ENCODE measurements at places on chromosomes 12 and 14. TPM values are rescaled to one million over a fixed set of nuclear protein-coding genes. Genes with fewer than 3 reads are reported as not detected.

DNAH10 gene
- 1.0 TPM for total RNA-seq

- no peak for DNase-seq
- H3K4me3 ChIP-seq, result no peak overlapping the region
- peaks cover 10% of the 10 kb centered on the region for H3K4me1 ChIP-seq
- no peaks in the 10 kb centered on the region for H3K27me3 ChIP-seq
- no peaks in the 10 kb centered on the region for H3K36me3 ChIP-seq
Observed at GRCh38 chr12:93762059-93762719, 85.0 kb downstream of the CRADD start.

RNASE3 gene
- total RNA-seq, result not detected

SCN8A gene
- 8.1 TPM for total RNA-seq

- H3K27me3 ChIP-seq, result peaks cover 2% of the 10 kb centered on the region
- no peak overlapping the region for H3K4me3 ChIP-seq
- no peak for DNase-seq
- H3K36me3 ChIP-seq, result peaks cover 22% of the 10 kb centered on the region
Observed at GRCh38 chr14:71739273-71739990, 192.8 kb upstream of the RGS6 start.

- no peak overlapping the region for H3K4me3 ChIP-seq
- H3K27ac ChIP-seq, result no peak overlapping the region
- H3K27me3 ChIP-seq, result no peaks in the 10 kb centered on the region
- no peaks in the 10 kb centered on the region for H3K4me1 ChIP-seq
- DNase-seq, result no peak
- peaks cover 2% of the 10 kb centered on the region for H3K36me3 ChIP-seq
Observed at GRCh38 chr12:98983647-98984046, 338.6 kb downstream of the APAF1 start.

CLBA1 gene
- total RNA-seq, result 20.8 TPM

ART4 gene
- total RNA-seq, result 0.29 TPM

DNA sequence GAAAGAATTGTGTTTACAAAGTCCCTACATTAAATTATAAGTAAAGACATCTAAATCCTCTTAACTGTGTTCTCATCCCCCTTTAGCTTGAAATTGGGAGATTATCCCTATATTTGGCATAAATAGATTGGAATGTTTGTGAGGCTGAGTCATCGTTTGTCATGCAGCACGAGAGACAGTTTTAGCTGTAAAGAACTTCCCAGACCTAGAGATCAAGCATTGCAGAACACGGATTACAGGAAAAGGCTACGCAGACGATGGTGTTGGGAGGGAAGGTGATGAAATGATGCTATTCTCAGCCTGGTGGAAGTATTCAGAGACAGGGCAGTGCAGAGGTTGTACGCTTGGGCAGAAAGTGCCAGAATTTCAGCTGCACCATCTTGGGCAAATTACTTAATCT, 93.8 kb downstream of the PTPRB start:
- no peak for DNase-seq
- no peak overlapping the region for H3K27ac ChIP-seq
- no peak overlapping the region for H3K4me3 ChIP-seq

NID2 gene
- total RNA-seq, result 3.3 TPM

DNA sequence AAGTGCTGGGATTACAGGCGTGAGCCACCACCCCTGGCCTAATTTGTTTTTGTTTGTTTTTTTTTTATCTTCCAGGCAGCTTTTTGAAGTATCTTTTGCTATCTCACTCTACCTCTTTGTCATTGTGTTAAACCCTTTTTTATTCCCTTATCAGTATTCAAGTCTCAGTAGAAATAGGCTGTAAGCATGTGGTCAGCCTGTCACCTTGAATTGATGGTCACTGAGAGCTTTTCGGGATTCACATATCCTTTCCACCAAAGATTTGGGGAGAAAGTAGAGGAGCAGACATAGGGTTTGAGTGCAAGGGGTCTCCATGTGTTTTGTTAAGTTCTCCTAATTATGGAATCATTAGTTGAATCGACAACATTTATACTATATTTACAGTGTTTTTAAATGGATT, 36.4 kb downstream of the TMPO start:
- no peak overlapping the region for H3K27ac ChIP-seq
- no peak for DNase-seq
- H3K36me3 ChIP-seq, result peaks cover 28% of the 10 kb centered on the region
- H3K27me3 ChIP-seq, result no peaks in the 10 kb centered on the region
- no peak overlapping the region for H3K4me3 ChIP-seq
- no peaks in the 10 kb centered on the region for H3K4me1 ChIP-seq

- H3K36me3 ChIP-seq, result no peaks in the 10 kb centered on the region
- H3K4me3 ChIP-seq, result no peak overlapping the region
- no peak for DNase-seq
- H3K27me3 ChIP-seq, result peaks cover 51% of the 10 kb centered on the region
- no peaks in the 10 kb centered on the region for H3K4me1 ChIP-seq
- H3K27ac ChIP-seq, result no peak overlapping the region
Observed at GRCh38 chr12:112810235-112810917, 18.8 kb downstream of the RPH3A start.

LPAR5 gene
- total RNA-seq, result 0.27 TPM

DNA sequence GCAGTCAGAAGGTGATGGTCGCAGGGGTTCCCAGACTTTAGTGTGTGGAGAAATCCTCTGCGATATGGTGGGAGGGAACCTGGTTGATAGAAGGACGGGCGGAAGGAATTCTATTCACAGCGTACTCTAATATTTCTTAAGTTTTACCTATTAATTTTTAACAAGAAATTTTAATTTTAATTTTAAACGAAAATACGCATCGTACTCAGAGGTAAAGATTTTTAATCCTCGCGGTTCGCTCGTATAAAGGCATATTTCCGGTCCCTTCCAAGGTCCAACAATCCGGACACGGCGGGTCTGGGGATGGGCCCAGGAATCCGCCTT, 338 bp upstream of the SLC48A1 start:
- DNase-seq, result no peak
- H3K4me1 ChIP-seq, result peaks cover 7% of the 10 kb centered on the region
- H3K27me3 ChIP-seq, result peaks cover 4% of the 10 kb centered on the region
- no peaks in the 10 kb centered on the region for H3K36me3 ChIP-seq
- peak overlapping the region; percentile 83 for H3K4me3 ChIP-seq
- H3K27ac ChIP-seq, result peak overlapping the region; percentile 86

GRCh38 chr12:109192358-109192757, 76.0 kb downstream of the ACACB start:
- peaks cover 12% of the 10 kb centered on the region for H3K36me3 ChIP-seq
- no peaks in the 10 kb centered on the region for H3K4me1 ChIP-seq
- no peak for DNase-seq
- no peaks in the 10 kb centered on the region for H3K27me3 ChIP-seq
- no peak overlapping the region for H3K27ac ChIP-seq

- peaks cover 17% of the 10 kb centered on the region for H3K4me1 ChIP-seq
- H3K36me3 ChIP-seq, result no peaks in the 10 kb centered on the region
- H3K27me3 ChIP-seq, result peaks cover 26% of the 10 kb centered on the region
- no peak overlapping the region for H3K4me3 ChIP-seq
Observed at GRCh38 chr12:452667-453210, 7.0 kb upstream of the B4GALNT3 start.

DNA sequence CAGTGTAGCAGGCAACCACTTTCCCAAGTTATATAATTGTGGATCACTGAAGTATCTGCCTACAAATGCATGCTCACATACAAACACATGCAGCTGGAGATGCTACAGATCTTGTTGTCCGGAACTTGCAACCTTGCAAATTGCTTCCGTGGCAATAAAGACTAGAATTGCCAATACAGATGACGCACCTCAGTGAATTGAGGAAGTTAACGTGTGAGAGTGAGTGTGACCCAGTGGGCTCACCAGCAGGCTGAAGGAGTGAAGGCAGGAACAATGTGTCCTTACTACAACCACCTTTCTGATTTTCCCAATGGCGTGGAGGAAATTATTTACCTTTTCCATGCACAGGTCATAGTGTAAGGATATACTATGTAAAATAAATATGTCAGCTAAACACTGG, 89.4 kb upstream of the GRIP1 start:
- H3K27ac ChIP-seq, result no peak overlapping the region
- no peaks in the 10 kb centered on the region for H3K36me3 ChIP-seq

CCT2 gene
- 266 TPM for total RNA-seq

DNA sequence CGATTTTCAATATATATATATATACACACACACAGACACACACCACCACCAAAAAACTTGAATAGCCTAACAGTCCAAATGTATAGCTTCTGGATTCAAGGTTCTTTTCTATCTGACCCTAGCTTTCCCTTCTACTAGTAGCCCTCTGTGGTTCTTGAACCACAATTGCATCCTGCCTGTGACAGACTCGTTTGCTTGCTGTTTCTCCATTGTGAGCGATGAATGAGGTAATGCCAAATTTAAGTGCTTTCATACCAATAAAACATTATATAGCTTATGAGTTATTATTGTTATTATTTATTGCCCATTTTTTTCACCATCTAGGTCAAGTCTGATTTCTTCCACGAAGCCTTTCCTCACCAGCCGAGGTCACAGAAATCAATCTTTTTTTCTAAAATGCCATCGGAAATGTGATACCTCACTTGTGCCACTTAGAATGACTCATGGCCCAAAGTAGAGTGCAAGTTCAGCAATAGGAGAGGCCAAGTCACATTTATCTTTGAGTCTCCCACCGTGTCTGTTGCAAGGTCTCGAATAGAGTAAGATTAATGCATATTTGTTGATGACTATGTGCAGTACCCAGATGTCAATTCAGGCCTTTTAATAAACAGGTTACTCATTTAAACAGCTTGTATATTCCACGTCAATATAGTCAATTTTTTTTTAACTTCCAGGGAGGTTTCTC, 1015.8 kb upstream of the SEL1L start:
- no peak for DNase-seq
- H3K36me3 ChIP-seq, result no peaks in the 10 kb centered on the region
- H3K27me3 ChIP-seq, result no peaks in the 10 kb centered on the region
- H3K4me1 ChIP-seq, result peaks cover 5% of the 10 kb centered on the region

DNA sequence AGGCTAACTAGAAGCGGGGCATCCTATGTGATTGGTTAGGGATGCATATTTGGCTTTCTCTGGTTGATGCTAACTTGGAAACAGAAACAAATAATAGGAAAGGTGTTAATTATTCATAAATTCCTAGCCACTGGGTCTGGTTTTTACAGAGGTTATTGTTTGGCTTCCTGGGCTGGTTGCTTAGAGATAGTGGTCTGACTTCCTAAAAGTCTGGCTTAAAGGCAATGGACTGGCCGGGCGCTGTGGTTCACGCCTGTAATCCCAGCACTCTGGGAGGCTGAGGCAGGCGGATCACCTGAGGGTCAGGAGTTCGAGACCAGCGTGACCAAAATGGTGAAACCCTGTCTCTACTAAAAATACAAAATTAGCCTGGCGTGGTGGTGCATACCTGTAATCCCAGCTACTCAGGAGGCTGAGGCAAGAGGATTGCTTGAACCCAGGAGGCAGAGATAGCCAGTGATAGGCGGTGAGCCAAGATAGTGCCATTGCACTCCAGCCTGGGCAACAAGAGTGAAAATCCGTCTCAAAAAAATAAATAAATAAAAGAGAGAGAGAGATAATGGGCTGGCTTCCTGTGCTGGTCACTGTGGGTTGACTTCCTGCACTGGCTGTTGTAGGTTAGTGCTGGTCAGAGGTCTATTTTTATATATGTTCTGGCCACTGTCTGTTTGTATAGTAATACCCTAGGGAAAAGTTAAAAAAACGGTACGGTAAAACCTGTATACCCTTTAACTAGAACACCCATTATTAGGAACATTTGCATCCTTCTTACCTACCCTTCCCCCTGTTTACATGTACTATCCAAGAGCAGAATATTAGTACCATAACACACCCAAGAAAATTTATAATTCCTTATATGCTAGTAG, 24.1 kb downstream of the OR6S1 start:
- peaks cover 3% of the 10 kb centered on the region for H3K4me1 ChIP-seq
- no peaks in the 10 kb centered on the region for H3K36me3 ChIP-seq
- no peak overlapping the region for H3K4me3 ChIP-seq
- no peak for DNase-seq

DNA sequence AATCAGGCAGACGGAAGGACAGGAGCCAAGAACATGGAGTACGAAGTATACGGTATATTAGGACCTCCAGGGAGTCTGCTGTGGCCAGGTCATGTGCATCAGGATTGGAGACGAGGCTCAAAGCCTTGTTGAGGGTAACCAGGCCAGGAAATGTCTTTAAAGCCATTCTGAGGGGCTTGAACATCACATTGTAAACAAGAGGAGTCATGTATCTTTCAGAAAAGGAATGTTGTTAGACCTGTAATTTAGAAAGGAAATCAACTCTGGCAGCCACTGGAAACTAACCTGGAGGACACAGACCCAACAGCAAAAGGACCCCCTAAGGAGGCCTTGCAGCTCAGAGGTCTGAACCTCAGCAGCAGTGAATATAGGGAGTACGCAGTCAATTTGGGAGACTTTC, 7.5 kb downstream of the MAP3K9 start:
- H3K27ac ChIP-seq, result no peak overlapping the region
- H3K36me3 ChIP-seq, result peaks cover 16% of the 10 kb centered on the region
- H3K4me3 ChIP-seq, result no peak overlapping the region
- H3K4me1 ChIP-seq, result peaks cover 13% of the 10 kb centered on the region
- DNase-seq, result no peak

GRCh38 chr14:35287431-35288013, 4.7 kb upstream of the PSMA6 start:
- DNase-seq, result no peak
- no peak overlapping the region for H3K4me3 ChIP-seq
- no peak overlapping the region for H3K27ac ChIP-seq
- peaks cover 2% of the 10 kb centered on the region for H3K36me3 ChIP-seq

DNA sequence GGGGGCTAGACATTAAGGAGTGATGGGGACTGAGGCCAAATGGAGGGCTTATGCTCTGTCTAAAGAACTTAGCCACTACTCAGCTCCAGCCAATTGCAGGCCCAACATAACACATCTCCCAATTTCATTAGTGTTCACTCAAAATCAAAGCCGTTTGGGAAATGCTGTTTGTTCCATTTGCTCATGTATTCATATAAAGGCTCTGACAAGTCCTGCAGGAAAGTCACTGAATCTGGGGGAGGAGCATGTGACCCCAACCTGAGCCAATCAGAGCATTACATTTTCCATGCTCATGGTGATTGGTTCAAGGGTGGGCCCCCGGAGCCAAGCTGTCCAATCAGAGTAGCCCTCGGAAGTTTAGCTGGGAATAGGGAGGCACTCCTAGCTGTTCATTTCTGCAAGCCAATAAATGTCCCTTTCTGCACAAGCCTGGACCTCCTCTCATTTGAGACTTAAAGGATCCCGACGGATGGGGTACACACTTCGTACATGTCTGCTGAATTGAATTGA, 20.9 kb downstream of the SDSL start:
- H3K27me3 ChIP-seq, result peaks cover 38% of the 10 kb centered on the region
- H3K36me3 ChIP-seq, result no peaks in the 10 kb centered on the region
- H3K4me3 ChIP-seq, result no peak overlapping the region
- peaks cover 27% of the 10 kb centered on the region for H3K4me1 ChIP-seq

DNA sequence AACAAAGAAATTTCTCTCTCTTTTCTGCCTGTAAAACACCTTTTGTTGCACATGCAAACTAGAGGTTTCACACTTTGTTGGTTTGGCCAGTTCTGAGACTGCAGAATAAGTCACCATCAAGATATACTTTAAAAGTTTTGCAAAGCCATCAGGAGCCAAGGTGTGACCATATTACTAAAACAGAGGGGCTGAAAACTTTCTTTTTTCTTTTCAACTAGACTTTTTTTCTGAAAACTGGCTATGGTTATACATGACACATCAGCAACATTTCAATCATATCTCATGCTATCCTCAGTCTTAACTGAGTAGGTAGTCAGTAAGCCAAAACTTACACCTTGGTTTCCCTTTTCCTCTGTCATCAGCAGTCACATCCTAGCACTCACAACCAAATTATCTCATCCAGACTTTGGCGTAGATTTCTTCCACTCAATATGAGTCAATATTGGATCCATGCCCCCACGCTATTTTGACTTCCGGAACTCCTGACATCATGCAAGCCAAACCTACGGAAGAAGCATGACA, 4.1 kb upstream of the IFNG start:
- H3K27ac ChIP-seq, result no peak overlapping the region
- no peak for DNase-seq
- H3K36me3 ChIP-seq, result no peaks in the 10 kb centered on the region
- no peak overlapping the region for H3K4me3 ChIP-seq
- H3K27me3 ChIP-seq, result no peaks in the 10 kb centered on the region

Measured in progenitor cell of endocrine pancreas (in vitro differentiated cells).